ENCODE measurements at places on chromosomes 5 and 9. TPM values are rescaled to one million over a fixed set of nuclear protein-coding genes. Genes with fewer than 3 reads are reported as not detected.

GRCh38 chr5:116881921-116882531 is 307.4 kb upstream of the SEMA6A start:
- H3K27ac ChIP-seq, result no peak overlapping the region
- H3K4me1 ChIP-seq, result no peaks in the 10 kb centered on the region
- no peaks in the 10 kb centered on the region for H3K36me3 ChIP-seq

DNA sequence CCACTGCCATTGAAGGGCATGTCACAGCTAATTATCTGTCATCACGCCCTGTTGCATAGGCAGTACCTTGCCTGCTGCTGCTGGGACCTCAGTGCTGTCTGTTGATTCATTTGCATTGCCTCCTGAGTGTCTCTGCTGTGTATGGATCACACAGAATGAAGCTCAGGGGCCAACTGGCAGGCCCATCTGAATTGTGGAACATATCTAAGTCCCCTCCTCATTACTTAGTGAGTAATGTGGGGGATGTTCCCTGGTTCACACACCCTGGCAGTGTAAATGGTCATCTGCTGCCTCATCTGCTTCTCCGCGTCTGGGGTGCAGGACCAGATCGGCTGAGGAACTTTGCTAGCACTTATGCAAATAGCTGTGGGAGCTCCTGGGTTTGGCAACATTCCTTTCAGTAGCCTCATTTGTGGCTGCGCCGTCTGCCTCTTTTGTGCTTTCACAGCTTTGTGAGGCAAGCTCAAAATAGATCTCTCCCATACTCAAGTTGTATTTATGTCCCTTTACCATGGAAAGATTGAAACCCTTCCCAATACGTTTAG is 25.4 kb downstream of the TYRP1 start:
- no peak overlapping the region for H3K27ac ChIP-seq
- H3K27me3 ChIP-seq, result no peaks in the 10 kb centered on the region
- no peak overlapping the region for H3K4me3 ChIP-seq
- no peaks in the 10 kb centered on the region for H3K36me3 ChIP-seq
- DNase-seq, result peak; percentile 44

DNA sequence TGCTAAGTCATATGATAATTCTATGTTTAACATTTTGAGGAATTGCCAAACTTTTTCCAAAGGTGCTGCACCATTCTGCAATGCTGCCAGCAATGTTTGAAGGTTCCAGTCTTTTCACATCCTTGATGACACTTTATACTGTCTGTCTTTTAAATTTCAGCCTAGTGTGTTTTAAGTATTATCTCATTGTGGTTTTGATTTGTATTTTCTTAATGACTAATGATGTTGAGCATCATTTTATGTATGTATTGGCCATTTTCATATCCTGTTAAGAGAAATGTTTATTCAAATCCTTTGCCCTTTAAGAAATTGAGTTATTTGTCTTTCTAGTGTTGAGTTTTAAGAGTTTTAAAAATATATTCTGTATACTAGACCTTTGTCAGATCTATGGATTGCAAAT is 5.0 kb upstream of the TEX48 start:
- DNase-seq, result peak; percentile 81
- H3K27ac ChIP-seq, result no peak overlapping the region
- peaks cover 8% of the 10 kb centered on the region for H3K4me1 ChIP-seq
- H3K36me3 ChIP-seq, result no peaks in the 10 kb centered on the region
- no peak overlapping the region for H3K4me3 ChIP-seq

GRCh38 chr5:16617274-16617968 is 624 bp upstream of the RETREG1 start:
- H3K27ac ChIP-seq, result no peak overlapping the region
- peaks cover 60% of the 10 kb centered on the region for H3K27me3 ChIP-seq
- H3K4me1 ChIP-seq, result peaks cover 2% of the 10 kb centered on the region
- H3K36me3 ChIP-seq, result no peaks in the 10 kb centered on the region

GRCh38 chr5:152864991-152865390 is 459.9 kb upstream of the NMUR2 start:
- no peak for DNase-seq
- H3K36me3 ChIP-seq, result no peaks in the 10 kb centered on the region
- no peak overlapping the region for H3K4me3 ChIP-seq
- no peaks in the 10 kb centered on the region for H3K27me3 ChIP-seq
- no peak overlapping the region for H3K27ac ChIP-seq

- no peaks in the 10 kb centered on the region for H3K27me3 ChIP-seq
- DNase-seq, result no peak
- H3K36me3 ChIP-seq, result no peaks in the 10 kb centered on the region
- H3K27ac ChIP-seq, result no peak overlapping the region
- no peak overlapping the region for H3K4me3 ChIP-seq
These were observed 152.8 kb upstream of the LHFPL2 start for GRCh38 chr5:78801413-78801812.

GRCh38 chr9:21450733-21451394 is 10.6 kb downstream of the IFNA1 start:
- H3K27ac ChIP-seq, result no peak overlapping the region
- H3K27me3 ChIP-seq, result no peaks in the 10 kb centered on the region
- H3K4me1 ChIP-seq, result peaks cover 4% of the 10 kb centered on the region
- no peak overlapping the region for H3K4me3 ChIP-seq
- DNase-seq, result peak; percentile 55
- H3K36me3 ChIP-seq, result no peaks in the 10 kb centered on the region

DNA sequence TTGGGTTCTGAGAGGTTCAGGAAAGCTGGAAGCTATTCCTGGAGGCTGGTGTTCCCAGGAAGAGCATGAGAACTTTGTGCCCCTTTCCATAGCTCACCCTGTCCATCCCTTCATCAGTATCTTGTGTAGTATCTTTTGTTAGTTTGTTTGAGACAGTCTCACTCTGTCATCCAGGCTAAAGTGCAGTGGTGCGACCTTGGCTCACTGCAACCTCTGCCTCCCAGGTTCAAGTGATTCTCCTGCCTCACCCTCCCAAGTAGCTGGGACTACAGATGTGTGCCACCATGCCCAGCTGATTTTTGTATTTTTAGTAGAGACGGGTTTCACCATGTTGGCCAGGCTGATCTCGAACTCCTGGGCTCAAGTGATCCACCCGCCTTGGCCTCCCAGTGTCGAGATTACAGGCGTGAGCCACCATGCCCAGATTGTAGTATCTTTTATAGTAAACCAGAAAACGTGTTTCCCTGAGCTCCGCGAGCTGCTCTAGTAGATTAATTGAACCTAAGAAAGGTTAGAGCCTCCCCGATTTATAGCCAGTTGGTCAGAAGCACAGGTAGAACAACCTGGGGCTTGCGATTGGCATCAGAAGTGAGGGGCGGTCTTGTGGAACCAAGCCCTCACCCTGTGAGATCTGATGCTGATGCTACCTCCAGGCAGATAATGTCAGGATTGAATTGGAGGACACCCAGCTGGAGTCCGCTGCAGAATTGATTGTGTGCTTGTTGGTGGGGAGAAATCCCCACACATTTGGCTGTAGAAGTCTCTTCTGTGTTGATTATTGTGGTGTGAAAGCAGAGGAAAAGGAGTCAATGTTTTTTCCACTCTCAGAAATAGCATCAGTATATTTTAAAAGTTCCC is 32.3 kb downstream of the ATP6V0E1 start:
- peaks cover 14% of the 10 kb centered on the region for H3K4me1 ChIP-seq
- H3K4me3 ChIP-seq, result no peak overlapping the region
- peaks cover 6% of the 10 kb centered on the region for H3K36me3 ChIP-seq
- H3K27ac ChIP-seq, result no peak overlapping the region

DNA sequence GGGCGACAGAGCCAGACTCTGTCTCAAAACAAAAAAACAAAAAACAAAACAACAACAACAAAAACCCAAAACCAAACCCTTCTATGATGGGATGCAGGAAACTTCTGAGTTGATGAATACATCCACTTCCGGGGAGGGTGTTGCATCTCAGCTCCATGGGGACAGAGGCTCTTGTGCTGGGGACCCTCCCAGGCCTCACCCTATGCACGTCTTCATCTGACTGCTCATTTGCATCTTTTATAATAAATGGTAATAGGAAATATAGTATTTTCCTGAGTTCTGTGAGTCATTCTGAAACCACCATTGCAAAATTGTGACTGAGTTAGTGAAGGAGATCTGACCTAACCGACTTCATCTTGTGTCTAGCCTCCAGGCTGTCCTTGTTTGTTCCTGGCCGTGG is 109.5 kb upstream of the SLC28A3 start:
- DNase-seq, result no peak
- no peaks in the 10 kb centered on the region for H3K36me3 ChIP-seq
- no peaks in the 10 kb centered on the region for H3K27me3 ChIP-seq
- no peaks in the 10 kb centered on the region for H3K4me1 ChIP-seq
- H3K27ac ChIP-seq, result no peak overlapping the region

DNA sequence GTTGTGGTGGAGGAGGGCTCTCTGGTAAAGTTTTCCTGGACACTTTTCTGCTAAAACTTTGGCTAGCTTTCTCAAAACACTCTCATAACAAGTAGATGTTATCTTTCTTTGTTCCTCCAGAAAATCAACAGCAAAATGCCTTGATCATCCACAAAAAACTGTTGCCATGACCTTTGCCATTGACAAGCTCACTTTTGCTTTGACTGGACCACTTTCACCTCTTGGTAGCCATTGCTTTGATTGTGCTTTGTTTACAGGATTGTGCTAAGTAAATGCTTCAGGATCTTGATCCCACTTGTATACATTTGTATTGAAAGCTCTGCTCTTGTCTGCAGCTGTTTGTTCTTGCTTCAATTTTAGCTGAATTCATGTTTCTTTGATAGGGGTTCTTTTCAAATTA is 143.9 kb upstream of the NR3C1 start:
- H3K36me3 ChIP-seq, result no peaks in the 10 kb centered on the region
- no peak overlapping the region for H3K4me3 ChIP-seq
- no peak overlapping the region for H3K27ac ChIP-seq
- peaks cover 20% of the 10 kb centered on the region for H3K4me1 ChIP-seq
- DNase-seq, result no peak
- H3K27me3 ChIP-seq, result no peaks in the 10 kb centered on the region

- H3K4me1 ChIP-seq, result peaks cover 19% of the 10 kb centered on the region
- peaks cover 17% of the 10 kb centered on the region for H3K36me3 ChIP-seq
- DNase-seq, result no peak
- H3K27me3 ChIP-seq, result peaks cover 32% of the 10 kb centered on the region
- peak overlapping the region; percentile 92 for H3K27ac ChIP-seq
These were observed 1.1 kb upstream of the PITX1 start for GRCh38 chr5:135034963-135035677.

DNA sequence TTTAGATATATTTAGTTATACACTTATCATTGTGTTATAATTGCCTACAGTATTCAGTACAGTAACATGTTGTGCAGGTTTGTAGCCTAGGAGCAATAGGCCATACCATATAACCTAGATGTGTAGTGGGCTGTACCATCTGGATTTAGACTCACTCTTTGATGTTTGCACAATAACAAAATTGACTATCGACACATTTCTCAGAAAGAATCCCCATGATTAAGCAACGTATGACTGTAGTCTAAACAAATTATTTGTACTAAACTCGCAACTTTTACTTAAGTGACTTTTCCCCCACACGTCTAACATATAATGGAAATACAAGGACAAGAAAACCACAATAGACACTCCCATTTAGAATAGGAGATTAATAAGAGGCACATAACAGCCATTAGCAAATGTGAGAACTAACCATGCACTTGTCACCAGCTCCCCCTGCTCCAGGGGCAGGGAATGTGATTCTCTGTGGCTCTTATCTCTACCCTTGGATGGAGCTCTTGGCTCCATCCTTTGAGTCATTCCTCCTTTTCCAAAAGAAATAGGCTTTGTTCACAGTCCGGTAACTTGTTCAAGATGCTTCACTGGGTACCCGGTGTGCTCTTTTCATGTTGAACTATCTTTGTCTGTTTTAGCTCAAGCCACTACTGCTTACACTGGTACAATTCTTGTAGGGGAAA is 8.7 kb upstream of the B4GALT1 start:
- H3K36me3 ChIP-seq, result no peaks in the 10 kb centered on the region
- no peak overlapping the region for H3K27ac ChIP-seq
- H3K4me1 ChIP-seq, result peaks cover 10% of the 10 kb centered on the region
- H3K27me3 ChIP-seq, result no peaks in the 10 kb centered on the region

DNA sequence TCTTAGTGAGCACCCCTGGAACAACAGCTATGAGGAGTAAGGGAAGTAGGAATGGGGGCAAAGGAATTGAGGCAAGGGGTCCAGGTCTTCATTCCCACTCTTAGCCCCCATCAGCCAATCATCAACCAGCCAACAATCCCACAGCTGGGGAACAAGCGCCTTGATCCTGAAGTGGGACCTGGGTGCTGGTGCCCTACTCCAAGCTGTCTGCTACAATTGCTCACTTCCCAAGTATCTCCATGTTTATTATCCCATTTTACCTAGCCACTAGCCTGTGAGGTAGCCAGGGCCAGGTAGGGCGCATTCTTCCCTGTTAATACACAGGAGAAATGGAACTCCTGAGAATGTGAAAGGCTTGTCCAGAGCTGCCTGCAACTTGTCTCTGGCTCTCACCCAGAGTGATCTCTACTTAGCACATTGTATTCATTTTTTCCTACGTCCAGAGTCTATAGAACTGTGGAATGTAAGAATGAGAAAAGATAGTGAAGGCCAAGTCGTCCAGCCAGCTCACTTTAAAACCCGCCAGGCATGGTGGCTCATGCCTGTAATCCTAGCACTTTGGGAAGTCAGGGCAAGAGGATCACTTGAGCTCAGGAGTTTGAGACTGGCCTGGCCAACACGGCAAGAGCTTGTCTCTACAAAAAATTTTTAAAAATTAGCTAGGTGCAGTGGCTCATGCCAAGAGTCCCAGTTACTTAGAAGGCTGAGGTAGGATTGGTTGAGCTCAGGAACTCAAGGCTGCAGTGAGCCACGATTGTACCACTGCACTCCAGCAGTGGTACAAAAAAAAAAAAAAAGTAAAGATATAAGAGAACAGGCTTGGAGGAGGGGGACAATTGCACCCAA is 6.2 kb upstream of the DNAJC18 start:
- peak overlapping the region; percentile 13 for H3K27ac ChIP-seq
- H3K4me3 ChIP-seq, result no peak overlapping the region
- H3K36me3 ChIP-seq, result no peaks in the 10 kb centered on the region

OR1Q1 gene
- total RNA-seq, result not detected

PDZD2 gene
- total RNA-seq, result not detected

SLC9A3 gene
- 0.72 TPM for total RNA-seq

PDCD1LG2 gene
- 33.3 TPM for total RNA-seq

ORM1 gene
- total RNA-seq, result 0.18 TPM

BTNL3 gene
- not detected for total RNA-seq
